ENCODE measurements at places on chromosomes 7 and 10.

- H3K27ac ChIP-seq, result no peak overlapping the region
- H3K4me3 ChIP-seq, result no peak overlapping the region
- H3K4me1 ChIP-seq, result no peaks in the 10 kb centered on the region
- DNase-seq, result no peak
Observed at GRCh38 chr10:93630625-93631557, 18.6 kb downstream of the PDE6C start.

- no peaks in the 10 kb centered on the region for H3K36me3 ChIP-seq
- DNase-seq, result no peak
- H3K4me3 ChIP-seq, result no peak overlapping the region
- H3K4me1 ChIP-seq, result no peaks in the 10 kb centered on the region
Observed at GRCh38 chr10:66187053-66187733, 738.6 kb upstream of the LRRTM3 start.

GRCh38 chr10:80473096-80473657 lies 19.1 kb downstream of the TSPAN14 start:
- H3K36me3 ChIP-seq, result no peaks in the 10 kb centered on the region
- DNase-seq, result no peak
- H3K4me3 ChIP-seq, result no peak overlapping the region
- H3K27ac ChIP-seq, result no peak overlapping the region

DNA sequence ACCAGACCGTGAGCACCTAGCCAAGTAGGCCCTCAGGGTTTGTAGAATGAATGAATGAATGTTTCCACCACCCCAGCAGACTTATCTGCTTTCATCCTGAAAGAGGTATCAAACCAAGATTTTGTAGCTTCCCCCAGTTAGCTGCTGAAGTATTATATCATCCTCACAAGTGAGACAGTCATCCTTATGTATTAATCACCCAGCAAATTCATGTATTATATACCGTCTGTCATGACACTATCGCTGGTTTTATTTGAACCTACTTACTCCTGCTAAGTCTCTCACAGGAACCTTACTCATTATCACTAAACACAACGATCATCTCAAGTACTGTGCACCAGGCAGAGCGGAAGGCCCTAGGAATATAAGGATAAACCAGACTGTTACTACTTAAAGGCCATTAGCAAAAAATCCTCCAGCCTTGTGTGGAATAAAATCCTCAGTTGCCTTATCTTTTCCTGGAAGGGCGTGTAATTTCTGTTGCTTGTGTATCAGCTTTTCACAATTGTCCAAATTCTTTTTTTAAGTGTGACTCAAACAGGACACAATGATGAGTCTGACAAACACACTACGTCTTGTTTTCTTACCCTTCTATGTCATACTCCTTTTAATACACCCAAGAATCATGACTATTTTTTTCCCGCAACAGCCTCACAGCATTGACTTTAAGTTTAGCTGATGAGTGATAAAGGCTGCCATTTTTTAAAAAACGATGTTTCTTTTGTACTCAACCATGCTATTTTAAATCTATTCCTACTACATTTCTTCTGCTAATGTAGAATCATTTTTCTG lies 176.1 kb upstream of the KLF14 start:
- H3K36me3 ChIP-seq, result no peaks in the 10 kb centered on the region
- H3K27me3 ChIP-seq, result no peaks in the 10 kb centered on the region
- no peak for DNase-seq
- no peak overlapping the region for H3K27ac ChIP-seq
- H3K4me3 ChIP-seq, result no peak overlapping the region
- H3K4me1 ChIP-seq, result peaks cover 16% of the 10 kb centered on the region

DNA sequence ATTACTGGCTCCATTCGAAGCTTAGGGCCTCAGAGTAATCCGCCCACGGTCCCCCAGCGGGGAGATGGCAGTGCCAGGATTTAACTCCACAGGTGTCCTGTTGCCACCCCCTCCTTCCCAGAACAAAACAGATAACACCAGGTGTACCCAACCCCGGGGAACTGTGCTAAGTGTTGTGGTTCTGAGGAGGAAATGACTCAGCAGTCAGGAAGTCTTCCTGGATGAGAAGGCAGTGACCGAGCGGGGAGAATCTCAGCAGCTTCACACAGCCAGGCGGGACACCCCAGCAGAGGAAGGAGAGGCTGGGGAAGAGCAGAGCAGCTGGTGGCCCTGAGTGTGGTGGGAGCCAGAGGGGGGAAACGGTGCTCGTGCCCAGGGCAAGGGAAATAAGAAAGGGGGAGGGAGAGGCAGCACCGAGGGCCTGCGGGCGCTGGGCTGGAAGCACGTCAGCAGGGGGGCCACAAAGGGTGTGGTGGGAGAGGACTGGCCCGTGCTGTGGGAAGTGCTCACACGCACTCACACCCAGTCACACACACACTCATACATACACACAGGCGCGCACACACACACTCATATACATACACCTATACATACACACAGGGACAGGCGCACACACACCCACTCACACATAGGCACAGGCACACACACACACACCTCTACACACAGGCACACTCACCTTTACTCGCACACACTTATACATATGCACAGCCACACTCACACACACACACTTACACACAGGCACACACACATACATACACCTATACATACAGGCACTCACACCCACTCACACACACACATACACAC lies 59.8 kb upstream of the CHST15 start:
- no peaks in the 10 kb centered on the region for H3K27me3 ChIP-seq
- no peaks in the 10 kb centered on the region for H3K36me3 ChIP-seq
- peak; percentile 98 for DNase-seq
- peaks cover 49% of the 10 kb centered on the region for H3K4me1 ChIP-seq

DNA sequence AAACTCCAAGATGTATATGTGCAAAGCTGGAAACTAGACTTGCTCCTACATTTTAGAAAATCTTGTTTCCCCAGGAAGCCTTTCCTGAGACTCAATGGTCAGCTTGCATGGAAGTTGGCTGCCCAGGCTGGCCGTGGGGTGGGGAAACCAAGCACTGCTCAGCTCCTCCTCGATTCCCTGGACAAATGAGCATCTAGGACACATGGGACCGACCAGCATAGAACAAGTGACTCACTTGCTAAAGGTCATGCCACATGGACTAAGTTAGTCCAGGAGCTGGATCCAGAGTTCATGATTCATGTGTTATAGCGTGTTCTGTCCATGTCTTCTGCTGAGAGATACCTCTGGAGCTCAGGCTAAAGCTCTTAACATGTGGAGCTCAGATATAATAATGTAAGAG lies 6.2 kb downstream of the FAM180A start:
- no peaks in the 10 kb centered on the region for H3K4me1 ChIP-seq
- H3K4me3 ChIP-seq, result no peak overlapping the region
- no peak overlapping the region for H3K27ac ChIP-seq
- no peaks in the 10 kb centered on the region for H3K36me3 ChIP-seq
- H3K27me3 ChIP-seq, result no peaks in the 10 kb centered on the region

GRCh38 chr10:52701647-52702046 lies 70.9 kb downstream of the MBL2 start:
- no peak overlapping the region for H3K4me3 ChIP-seq
- no peak for DNase-seq
- no peaks in the 10 kb centered on the region for H3K36me3 ChIP-seq
- no peaks in the 10 kb centered on the region for H3K4me1 ChIP-seq

DNA sequence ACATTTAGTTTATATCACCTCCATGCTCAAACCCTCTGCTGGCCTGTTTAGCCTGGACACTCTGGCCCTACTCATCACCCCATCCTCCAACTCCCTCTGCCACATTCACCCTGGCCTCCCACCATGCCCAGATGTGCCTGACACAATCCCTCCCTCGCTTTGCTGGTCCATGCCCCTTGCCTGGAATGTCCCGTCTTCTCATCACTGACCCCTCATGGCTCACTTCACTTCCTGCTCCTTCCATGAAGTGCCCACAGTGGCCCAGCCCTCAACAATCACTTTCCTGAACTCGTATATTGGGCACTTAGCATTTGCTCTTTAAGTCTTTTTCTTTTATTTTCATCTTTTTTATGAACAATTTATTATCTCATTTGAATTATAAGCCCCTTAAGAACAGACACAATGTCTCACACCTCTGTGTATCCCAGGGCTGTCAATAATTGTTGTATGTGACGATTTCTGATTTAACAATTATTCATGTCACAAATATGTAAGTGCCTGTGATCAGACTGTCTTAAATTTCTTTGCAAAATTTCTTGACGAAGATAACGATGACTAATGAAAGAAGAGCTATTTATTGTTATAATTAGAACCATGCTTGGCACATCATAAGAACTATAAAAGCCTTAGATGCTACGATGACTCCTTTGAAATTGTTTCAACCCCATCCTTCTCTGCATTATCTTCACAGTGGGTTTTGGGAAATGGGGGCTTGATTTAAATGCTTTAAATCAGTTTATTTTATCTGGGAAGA lies 209.9 kb upstream of the YAE1 start:
- no peaks in the 10 kb centered on the region for H3K27me3 ChIP-seq
- H3K27ac ChIP-seq, result no peak overlapping the region
- DNase-seq, result no peak
- no peak overlapping the region for H3K4me3 ChIP-seq
- H3K36me3 ChIP-seq, result no peaks in the 10 kb centered on the region
- peaks cover 8% of the 10 kb centered on the region for H3K4me1 ChIP-seq

- no peaks in the 10 kb centered on the region for H3K36me3 ChIP-seq
- H3K4me1 ChIP-seq, result no peaks in the 10 kb centered on the region
- no peak within 1 kb of the TSS for H3K27ac ChIP-seq
- H3K27me3 ChIP-seq, result 0 out of 2 replicates have a peak, but pooled peaks cover 8% of the 10 kb centered on the region
- DNase-seq, result no peak
- H3K4me3 ChIP-seq, result no peak within 1 kb of the TSS
Observed at GRCh38 chr10:43076876-43077420, at the start of gene RET. TSS of gene RET (plus strand) at chr10:43077069. CDS start at chr10:43077259, 190 bp downstream.

GRCh38 chr7:27177795-27178320 lies 3.7 kb upstream of the HOXA10 start:
- no peak overlapping the region for H3K27ac ChIP-seq
- 0 out of 2 replicates have a peak, but pooled peaks cover under 1% of the 10 kb centered on the region for H3K4me1 ChIP-seq
- H3K36me3 ChIP-seq, result no peaks in the 10 kb centered on the region

DNA sequence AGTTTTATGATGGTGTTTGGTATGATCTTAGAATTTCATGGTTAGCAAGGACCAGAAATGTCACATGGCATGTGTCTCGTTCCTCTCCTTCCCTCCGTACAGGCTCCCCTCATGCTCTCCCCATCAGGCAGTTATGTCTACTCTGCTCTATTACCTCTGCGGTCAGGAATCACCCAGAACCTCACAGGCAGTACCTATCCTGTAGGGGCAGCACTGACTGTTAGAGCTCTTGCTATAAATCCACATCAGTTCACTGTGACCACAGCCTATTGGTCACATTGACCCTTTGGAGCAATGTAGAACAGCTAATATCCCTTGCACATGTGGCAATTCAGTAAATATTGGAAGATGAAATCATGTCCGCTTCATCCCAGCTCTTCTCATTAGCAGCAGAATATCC lies 151.8 kb downstream of the WNT2 start:
- no peaks in the 10 kb centered on the region for H3K27me3 ChIP-seq
- no peak overlapping the region for H3K4me3 ChIP-seq
- H3K36me3 ChIP-seq, result no peaks in the 10 kb centered on the region
- H3K27ac ChIP-seq, result no peak overlapping the region
- no peaks in the 10 kb centered on the region for H3K4me1 ChIP-seq

GRCh38 chr7:133070562-133070961 lies 11.3 kb downstream of the CHCHD3 start:
- no peak for DNase-seq
- H3K27me3 ChIP-seq, result no peaks in the 10 kb centered on the region
- H3K27ac ChIP-seq, result no peak overlapping the region
- no peak overlapping the region for H3K4me3 ChIP-seq

- H3K36me3 ChIP-seq, result no peaks in the 10 kb centered on the region
- H3K27ac ChIP-seq, result no peak overlapping the region
- no peak for DNase-seq
- H3K4me1 ChIP-seq, result no peaks in the 10 kb centered on the region
- H3K27me3 ChIP-seq, result no peaks in the 10 kb centered on the region
- no peak overlapping the region for H3K4me3 ChIP-seq
Observed at GRCh38 chr7:36165059-36165458, 12.0 kb downstream of the EEPD1 start.

- no peak overlapping the region for H3K27ac ChIP-seq
- DNase-seq, result no peak
Observed at GRCh38 chr10:99571816-99572215, 39.1 kb downstream of the NKX2-3 start.

GRCh38 chr10:121102706-121103105 lies 251.5 kb downstream of the WDR11 start:
- H3K4me3 ChIP-seq, result no peak overlapping the region
- no peak overlapping the region for H3K27ac ChIP-seq
- no peaks in the 10 kb centered on the region for H3K36me3 ChIP-seq
- no peaks in the 10 kb centered on the region for H3K27me3 ChIP-seq
- no peak for DNase-seq

DNA sequence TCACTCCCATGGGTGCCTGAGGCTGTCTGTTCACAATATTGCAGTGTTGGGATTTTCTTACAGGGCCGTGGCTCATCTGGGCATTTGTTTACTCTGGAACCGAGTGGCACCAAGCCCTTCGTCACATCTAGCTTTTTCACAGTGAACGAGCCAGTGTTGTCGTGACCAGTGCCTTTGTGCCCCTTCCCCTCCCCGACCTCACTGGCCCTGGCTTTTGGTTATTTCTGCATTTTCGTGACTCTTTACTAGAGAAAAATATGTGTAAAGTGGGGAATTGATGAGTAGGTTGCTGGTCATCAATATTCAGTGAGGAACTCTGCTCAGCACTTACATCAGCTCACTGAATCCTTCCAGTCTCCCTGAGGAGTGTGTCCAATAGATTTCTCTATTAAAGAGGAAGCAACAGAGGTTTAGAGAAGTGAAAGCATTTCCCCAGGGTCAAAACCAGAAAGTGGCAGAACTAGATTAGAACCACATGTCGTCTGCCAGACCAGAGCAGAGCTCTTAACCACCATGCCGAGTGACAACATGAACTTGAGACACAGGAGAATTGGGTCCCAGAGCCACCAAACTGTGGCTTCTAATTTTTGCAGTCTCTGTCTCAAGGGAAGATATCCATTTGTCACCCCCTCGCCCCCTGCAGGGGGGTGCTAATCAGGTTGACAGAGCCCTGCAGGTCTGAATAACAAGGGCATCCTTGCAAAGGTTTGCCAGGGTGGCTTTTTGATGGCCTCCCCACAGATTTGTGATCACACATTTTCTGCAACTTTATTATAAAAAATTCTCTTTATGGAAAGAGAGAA lies 125.3 kb downstream of the CHN2 start:
- H3K27me3 ChIP-seq, result no peaks in the 10 kb centered on the region
- H3K4me1 ChIP-seq, result no peaks in the 10 kb centered on the region
- no peaks in the 10 kb centered on the region for H3K36me3 ChIP-seq
- H3K4me3 ChIP-seq, result no peak overlapping the region
- no peak overlapping the region for H3K27ac ChIP-seq
- peak; percentile 16 for DNase-seq

Data from MM.1S (cell line).